ENCODE measurements at places on chromosomes 13 and 19. TPM values are rescaled to one million over a fixed set of nuclear protein-coding genes. Genes with fewer than 3 reads are reported as not detected.

WDR62 gene
- 1.7 TPM for total RNA-seq

ZNF730 gene
- not detected for total RNA-seq

NFIX gene
- total RNA-seq: 6.3 TPM

KCNN4 gene
- 67.9 TPM for total RNA-seq

CNMD gene
- total RNA-seq: not detected

HPN gene
- not detected for total RNA-seq

ZNF222 gene
- total RNA-seq: 5.0 TPM

SUCLA2 gene
- total RNA-seq: 30.8 TPM

KASH5 gene
- total RNA-seq: not detected

IGSF23 gene
- total RNA-seq: not detected

DNA sequence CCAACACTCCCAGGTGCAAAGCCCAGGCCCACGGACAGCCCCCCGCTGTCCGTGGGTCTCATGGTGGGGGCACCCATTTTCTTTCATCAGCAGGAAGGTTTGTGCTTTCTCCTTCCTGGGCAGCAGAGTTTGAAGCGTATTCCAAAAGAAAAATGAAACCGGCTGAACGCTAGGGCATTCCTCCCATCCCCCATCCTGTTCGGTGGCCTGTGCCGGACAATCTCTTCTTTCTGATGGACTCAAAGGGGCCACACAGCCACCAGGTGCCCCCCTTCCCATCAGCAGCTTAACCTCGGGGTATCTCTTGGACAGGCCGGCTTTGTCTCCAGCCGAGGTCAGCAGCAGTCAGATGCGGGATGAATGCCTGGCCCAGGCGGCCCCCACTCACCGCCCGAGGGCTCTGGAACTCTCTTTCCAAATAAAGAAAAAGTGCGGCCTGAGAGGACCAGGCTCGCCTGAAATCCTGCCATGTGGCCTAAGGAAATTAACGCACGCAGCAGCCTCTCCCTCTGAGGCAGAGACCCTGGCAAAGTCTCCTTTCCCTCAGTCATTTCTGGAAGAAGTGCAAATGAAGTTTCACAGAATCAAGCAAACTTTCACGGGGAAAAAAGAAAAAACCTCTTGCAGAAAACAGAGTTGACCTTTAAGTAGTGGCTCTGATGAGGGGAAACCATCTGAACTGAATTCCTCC is 67.8 kb downstream of the RASA3 start:
- DNase-seq: no peak

DNA sequence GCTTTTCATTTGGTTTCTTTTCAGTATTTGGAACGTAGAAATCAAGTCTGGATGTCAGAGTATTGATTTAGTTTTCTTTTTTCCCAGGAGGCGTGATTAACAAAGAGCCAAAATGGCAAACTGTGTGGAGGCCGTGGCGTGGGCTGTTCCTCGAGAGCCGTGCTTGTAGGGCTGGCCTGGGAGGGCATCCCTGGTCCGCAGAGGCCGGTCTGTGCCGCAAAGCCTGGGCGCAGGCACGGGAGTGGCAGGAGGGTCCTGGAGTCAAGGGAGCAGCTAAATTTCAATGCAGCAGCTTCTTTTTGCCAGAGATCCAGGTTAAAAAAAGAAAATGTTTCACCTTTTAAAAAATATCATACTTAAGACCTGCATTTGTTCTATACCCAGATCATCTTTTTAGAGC is 13.1 kb upstream of the MCF2L start:
- no peak for DNase-seq

- DNase-seq: no peak
Observed at GRCh38 chr13:96963786-96964475, 30.3 kb downstream of the OXGR1 start.

GRCh38 chr13:67792151-67792676 is 562.1 kb upstream of the PCDH9 start:
- no peak for DNase-seq

DNA sequence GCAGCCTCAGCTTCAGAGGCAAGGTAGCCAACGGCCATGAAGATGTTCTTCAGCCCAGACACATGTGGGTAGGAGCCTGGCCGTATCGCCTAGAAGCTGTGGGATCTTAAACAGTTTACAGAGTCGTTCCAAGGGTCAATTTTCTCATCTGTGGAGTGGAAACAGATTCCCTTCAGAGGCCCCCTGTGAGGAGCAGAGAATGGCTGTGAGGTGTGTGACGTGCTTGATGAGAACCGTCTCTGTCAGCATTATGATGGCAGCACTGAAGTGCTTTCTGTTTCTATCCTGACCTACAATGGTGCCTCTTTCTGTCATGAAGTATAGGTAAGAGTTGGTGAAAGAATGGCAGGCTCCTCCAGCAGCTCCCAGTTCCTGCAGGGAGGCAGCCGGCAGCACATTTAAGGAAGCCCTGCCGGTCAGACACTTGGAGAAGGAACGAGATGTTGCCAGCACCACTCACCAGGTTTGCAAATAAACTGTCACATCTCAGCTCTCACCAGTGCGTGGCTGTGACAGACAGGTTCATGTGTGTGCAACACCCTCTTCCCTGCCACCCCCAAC is 277.3 kb downstream of the FOXO1 start:
- peak; percentile 47 for DNase-seq

DNA sequence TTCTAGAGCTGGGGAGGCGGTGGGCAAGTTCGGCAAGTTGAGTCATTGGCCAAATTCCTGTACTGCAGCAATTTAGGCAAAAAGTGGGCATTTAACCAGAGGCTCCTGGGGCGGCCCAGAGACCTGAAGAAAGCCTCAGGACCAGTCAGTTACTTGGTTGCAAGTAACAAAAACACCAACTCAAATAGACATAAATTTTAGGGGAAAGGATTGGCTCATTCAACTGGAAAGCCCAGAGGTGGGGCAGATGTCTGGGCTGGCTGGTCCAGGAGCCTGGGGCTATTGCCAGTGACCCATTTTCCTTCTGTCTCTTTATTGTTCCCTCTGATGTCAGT is 97.1 kb downstream of the SIPA1L3 start:
- DNase-seq: no peak

- no peak for DNase-seq
Observed at GRCh38 chr13:24678151-24678550, 2.1 kb upstream of the ATP12A start.

DNA sequence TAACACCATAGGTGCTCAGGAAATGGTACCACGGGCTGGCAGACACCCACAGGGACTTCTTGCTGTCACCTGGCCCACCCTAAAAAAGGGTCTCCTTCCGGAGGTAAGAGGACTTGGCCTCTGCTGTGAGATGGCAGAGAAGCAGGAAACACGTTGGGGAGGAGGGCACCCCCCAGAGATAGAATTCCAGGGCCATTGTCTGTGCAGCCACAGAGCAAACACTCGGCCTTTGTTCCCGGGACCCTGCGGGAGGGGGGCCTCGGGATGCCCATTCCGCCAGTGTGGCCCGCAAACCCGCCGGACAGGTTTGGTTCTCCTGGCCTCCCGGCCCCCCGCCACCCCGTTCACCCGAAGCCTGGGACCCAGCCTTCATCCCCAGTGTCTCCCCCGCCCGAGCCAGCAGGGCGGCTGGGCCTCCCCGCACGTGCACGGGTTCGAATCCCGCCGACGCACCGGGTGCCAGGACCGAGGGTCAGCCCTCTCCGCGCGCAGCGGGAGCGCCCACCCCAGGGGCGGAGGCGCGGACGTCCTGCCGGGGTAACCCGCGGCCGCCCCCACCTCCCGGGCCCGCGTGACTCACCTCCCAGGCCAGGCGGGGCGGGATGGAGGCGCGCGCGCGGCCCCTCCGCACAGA is 714 bp downstream of the PLPP2 start:
- DNase-seq: no peak

GRCh38 chr19:49056101-49056901 is 1.2 kb downstream of the CGB7 start:
- DNase-seq: peak; percentile 39

DNA sequence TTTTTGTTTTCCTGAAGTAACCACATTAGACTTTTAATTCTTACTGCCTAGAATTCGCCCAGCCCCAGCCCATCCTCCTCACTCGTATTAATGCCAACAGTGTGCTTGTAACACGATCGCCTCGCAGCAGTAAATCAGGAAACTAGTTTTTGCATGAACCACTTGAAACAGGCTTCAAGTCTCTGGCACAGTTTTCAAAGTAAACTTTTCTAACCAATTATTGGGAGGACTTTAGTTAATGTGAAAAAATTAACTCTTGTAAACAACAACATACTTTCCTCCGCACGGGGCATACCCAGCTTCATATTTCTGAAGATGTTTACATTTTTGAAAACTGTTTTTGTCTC is 39.2 kb downstream of the TNFRSF19 start:
- no peak for DNase-seq

DNA sequence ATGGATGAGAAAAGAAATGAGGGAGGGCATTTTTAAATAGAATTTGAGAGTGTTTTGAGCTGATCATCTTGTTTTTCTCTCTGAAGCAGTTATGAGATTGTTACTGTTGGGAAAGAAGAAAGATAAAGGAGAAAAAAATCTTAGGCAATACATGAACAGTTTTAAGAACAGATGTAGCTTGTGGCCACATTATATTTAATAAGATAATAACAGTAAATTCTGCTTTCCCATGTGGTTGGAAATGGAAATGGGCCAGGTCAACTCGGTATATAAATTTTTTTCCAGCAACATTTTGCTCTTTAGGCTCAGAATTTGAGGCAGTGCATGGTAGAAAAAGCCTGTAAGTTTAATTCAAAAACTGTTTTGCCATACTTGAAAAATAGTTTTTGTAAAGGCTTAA is 118.7 kb downstream of the POSTN start:
- DNase-seq: no peak

DNA sequence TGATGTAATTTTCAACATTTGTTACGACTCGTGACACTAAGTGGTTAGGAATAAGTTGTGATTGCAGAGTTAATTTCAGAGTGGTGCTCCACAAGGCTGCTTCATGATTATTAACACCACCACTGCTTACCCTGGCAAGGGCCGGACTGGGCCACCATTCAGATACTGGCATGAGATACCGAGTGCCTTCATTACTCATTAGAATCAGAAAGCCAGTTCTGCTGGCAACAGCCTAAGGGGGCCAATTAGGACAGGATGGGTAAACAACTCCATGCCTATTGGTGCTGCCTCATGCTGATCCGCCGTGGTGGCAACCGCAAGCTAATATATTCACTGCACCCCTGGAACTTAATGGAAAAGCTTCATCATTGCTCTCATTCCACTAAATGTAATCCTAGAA is 575.1 kb downstream of the EFNB2 start:
- DNase-seq: no peak

DNA sequence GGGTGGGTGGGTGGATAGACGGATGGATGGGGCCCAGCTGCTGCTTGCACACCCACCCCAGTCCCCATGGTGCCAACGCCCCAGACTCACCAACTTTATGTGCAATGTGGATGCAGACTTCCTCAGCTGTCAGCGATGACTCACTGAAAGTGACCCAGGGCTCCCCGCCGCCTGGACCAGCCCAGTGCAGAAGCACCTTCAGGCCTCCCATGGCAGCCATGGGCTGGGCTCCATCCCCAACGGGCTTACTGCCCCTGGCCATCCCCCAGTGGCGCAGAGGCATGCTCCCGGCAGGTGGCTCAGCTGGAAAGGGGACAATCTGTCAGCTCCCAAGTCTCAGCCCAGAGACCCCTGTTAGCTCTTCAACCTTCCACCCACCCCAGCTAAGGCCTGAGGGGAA is 2.2 kb downstream of the TYK2 start:
- DNase-seq: no peak

GRCh38 chr13:51887468-51887867 is 25.7 kb downstream of the CCDC70 start:
- DNase-seq: no peak

DNA sequence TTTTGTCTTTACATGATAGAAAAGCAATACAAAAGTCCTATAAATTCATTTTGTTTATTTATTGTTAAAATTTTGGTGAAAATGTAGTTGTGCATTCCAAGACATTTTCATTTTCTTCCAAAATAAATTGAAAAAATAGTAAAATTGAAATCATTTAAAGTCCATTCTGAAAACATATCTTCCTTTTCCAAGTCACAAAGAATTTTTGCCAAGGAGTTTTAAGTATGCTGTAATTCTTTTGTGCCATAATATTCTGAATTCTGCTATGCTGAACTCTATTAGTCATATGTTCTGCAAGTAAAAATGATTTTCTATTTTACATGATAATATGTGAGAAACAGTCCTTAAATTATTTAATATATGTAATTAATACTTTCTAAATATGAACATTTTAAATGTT is 879.6 kb upstream of the SLC10A2 start:
- no peak for DNase-seq

DNA sequence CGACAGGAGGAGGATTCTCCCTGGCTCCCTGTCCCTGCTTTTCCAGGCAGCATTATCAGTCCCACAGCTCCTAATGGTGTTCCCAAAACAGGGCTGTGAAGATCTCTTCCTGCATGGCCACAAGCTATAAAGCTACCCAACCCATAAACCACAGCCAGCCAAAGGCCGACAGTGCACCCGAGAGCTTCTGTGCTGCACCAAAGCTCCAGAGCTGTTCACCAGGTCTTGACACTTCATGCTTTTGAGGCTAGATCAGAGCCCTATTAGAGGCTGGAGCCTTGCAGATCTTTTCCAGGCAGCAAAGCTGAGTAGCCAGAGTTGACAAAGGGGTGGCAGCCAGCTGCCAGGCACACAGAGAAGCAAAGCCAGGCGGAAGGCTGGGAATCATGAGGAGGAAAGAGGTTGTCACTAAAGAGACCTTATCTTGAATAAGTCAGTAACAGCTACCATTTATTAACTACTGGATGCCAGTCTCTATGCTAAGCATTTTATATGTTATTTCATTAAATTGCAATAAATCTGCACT is 180.4 kb downstream of the KATNAL1 start:
- DNase-seq: no peak

GRCh38 chr13:20561741-20562140 is 5.2 kb upstream of the IFT88 start:
- no peak for DNase-seq

DNA sequence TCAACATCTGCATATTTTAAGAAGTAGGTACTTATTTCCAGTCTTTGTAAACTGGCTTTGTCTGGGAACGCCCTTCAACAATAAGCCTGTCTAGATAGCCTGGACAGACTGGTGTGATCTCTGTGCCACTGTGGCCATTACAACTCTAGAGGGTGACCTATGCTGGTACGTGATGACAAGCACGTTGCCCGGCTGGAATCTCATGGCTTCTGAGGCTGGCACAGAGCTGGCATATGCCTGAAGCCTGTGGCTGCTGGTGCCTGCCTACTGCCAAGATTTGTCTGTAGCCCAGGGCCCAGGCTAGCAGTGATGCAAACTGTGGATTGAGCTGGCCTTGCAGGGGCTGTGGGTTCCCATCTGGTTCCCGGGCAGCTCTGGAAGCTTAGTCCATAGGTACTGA is 34.0 kb downstream of the IGFL3 start:
- DNase-seq: no peak
